ENCODE measurements at places on chromosomes 11 and 22. TPM values are rescaled to one million over a fixed set of nuclear protein-coding genes. Genes with fewer than 3 reads are reported as not detected.

The ADM2 gene
- total RNA-seq = 0.40 TPM

The ZP1 gene
- total RNA-seq = not detected

The ZBTB16 gene
- 10.0 TPM for total RNA-seq

The UVRAG gene
- total RNA-seq = 9.8 TPM

The DYNC2H1 gene
- 17.2 TPM for total RNA-seq

The SYT7 gene
- total RNA-seq = 0.93 TPM

The OR5J2 gene
- not detected for total RNA-seq

The PNPLA5 gene
- total RNA-seq = not detected

The ZBTB44 gene
- 37.0 TPM for total RNA-seq

The USH1C gene
- total RNA-seq = 0.22 TPM

The OR4D5 gene
- 0.04 TPM for total RNA-seq

The MMP13 gene
- total RNA-seq = 0.04 TPM

GRCh38 chr11:74490941-74491340, 2.6 kb downstream of the LIPT2 start:
- H3K27ac ChIP-seq = no peak overlapping the region
- H3K4me3 ChIP-seq = no peak overlapping the region
- H3K36me3 ChIP-seq = no peaks in the 10 kb centered on the region
- H3K27me3 ChIP-seq = no peaks in the 10 kb centered on the region
- DNase-seq = no peak

DNA sequence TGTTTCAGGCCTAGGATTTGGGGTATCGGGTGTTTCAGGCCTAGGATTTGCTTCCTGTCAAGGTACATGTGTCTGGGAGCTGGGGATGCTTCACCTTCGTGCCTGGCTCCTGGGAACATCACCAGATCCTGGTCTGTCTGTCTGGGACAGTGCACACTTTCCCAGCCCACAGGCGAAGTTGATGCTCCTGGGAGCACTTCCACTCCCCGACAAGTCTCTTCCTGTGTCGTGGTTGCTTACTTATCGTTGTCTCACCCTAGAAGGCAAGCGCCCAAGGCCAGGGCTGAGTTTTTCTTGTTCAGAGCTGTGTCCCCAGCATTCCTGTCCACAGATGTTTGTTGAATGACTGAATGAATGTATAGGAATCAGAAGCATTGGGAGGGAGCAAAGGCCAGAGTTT, 71.5 kb downstream of the LINC01488 start:
- no peak for DNase-seq
- H3K27me3 ChIP-seq = no peaks in the 10 kb centered on the region
- no peak overlapping the region for H3K4me3 ChIP-seq
- no peak overlapping the region for H3K27ac ChIP-seq

GRCh38 chr11:38594895-38595294, 1996.9 kb upstream of the RAG2 start:
- no peaks in the 10 kb centered on the region for H3K36me3 ChIP-seq
- no peaks in the 10 kb centered on the region for H3K4me1 ChIP-seq
- H3K27ac ChIP-seq = no peak overlapping the region
- no peaks in the 10 kb centered on the region for H3K27me3 ChIP-seq
- DNase-seq = no peak
- H3K4me3 ChIP-seq = no peak overlapping the region

DNA sequence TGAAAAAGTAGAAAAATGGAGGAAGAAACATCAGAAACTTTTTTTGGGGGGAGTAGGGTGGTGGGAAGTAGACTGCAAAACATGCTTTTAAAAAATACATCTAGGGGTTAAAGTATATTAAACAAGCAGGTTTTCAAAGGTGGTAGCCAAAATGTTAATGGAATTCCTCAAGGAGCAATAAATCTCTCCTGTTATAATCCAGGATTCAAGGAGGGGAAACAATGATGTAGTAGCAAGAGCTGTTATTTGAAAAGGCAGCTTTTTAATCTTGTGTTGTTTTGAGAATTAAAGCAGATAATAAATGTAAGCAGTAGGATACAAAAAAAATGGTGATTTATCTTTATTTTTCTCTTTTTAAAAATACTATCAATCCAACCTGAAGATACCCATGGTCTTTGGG, 736.5 kb upstream of the CCDC90B start:
- no peaks in the 10 kb centered on the region for H3K27me3 ChIP-seq
- no peak overlapping the region for H3K27ac ChIP-seq
- no peaks in the 10 kb centered on the region for H3K4me1 ChIP-seq
- DNase-seq = no peak
- no peaks in the 10 kb centered on the region for H3K36me3 ChIP-seq

DNA sequence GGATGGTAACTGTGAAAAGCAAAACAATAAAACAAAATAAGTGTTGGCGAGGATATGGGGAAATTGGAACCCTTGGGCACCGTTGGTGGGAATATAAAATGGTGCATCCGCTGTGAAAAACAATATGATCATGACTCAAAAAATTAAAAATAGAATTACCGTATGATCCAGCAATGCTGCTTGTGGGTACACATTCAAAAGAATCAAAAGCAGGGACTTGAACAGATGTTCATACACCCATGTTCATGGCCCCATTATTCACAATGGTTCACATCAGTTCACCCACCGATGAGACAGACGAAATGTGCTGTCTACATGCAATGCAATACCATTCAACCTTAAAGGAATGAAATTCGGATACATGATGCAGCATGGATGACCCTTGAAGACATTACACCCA, 1.2 kb upstream of the DERL3 start:
- peaks cover 20% of the 10 kb centered on the region for H3K36me3 ChIP-seq
- H3K4me3 ChIP-seq = no peak overlapping the region
- H3K27me3 ChIP-seq = peaks cover 3% of the 10 kb centered on the region
- DNase-seq = peak; percentile 5

DNA sequence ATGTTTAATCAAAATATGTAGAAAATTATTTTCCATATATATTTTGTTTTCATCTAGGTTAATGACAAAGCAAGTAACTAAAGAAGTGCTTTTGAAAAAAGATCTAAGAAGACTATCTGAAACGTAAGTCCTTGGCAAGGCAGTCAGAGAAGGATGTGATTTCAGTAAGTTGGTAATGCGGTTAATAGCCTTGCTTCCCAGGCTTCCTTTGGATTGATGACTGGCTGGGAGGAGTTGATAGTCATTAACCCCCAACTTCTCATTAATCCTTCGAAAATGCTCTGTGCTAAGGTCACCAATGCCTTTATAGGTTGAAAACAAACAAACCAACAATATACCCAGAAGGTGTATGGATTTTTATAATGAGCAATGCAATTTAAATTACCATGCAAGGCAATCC, 1326.5 kb downstream of the LRRC4C start:
- H3K4me1 ChIP-seq = no peaks in the 10 kb centered on the region
- no peak overlapping the region for H3K4me3 ChIP-seq
- no peaks in the 10 kb centered on the region for H3K36me3 ChIP-seq
- no peaks in the 10 kb centered on the region for H3K27me3 ChIP-seq

DNA sequence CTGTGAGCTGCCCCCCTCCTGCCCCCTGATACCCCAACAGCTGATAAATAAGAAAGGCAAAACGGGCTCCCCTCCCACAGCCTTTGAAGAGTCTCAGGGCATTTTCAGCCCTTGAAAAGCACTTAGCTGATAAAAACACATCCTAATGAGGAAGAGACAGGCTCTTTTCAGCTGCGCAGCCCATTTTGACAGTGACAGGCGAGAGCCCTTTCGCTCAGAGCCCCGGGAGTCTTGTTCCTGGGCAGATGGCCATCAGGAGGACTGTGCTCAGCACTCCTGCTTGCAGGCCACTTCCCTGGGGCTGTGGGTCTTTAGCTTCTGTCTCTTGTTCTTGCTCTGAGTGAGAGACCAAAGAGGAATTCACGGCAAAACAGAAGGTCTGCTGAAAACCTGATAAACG, 757.2 kb downstream of the BRD1 start:
- H3K4me1 ChIP-seq = no peaks in the 10 kb centered on the region
- DNase-seq = no peak
- no peak overlapping the region for H3K27ac ChIP-seq
- peaks cover 3% of the 10 kb centered on the region for H3K27me3 ChIP-seq

- H3K36me3 ChIP-seq = no peaks in the 10 kb centered on the region
- H3K27me3 ChIP-seq = no peaks in the 10 kb centered on the region
- no peak for DNase-seq
- no peak overlapping the region for H3K27ac ChIP-seq
- no peak overlapping the region for H3K4me3 ChIP-seq
- no peaks in the 10 kb centered on the region for H3K4me1 ChIP-seq
Observed at GRCh38 chr11:101346591-101346990, 217.0 kb upstream of the PGR start.

- peaks cover 30% of the 10 kb centered on the region for H3K4me1 ChIP-seq
- peak overlapping the region; percentile 81 for H3K27ac ChIP-seq
- H3K27me3 ChIP-seq = no peaks in the 10 kb centered on the region
Observed at GRCh38 chr11:76578654-76579055, 91.9 kb downstream of the LRRC32 start.

DNA sequence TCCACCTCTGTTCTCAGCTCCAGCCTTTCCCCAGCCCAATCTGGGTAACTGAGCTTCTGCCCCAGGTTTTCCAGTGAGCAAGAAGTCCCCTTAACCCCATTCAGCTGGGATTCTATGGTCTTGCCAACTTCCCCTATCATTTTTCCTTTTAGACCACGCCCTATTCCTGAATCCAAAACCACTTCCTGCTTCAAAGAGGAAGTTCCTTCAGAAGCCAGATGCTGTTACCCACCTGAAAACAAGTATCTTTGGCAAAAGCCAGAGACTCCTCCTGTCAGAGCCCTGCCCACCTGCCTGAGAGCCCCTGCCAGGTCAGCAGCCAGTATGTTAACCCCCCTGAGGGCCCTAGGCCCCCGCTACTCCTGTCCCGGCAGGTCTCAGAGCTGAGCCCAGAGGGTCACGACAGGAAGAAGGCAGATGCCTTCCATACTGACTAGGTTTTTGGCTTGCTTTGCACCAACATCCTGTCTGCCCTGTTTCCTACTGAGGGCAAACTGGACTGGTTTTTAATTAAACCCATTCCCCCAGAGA, 20.3 kb upstream of the MICAL2 start:
- peaks cover 62% of the 10 kb centered on the region for H3K4me1 ChIP-seq
- H3K36me3 ChIP-seq = no peaks in the 10 kb centered on the region
- no peaks in the 10 kb centered on the region for H3K27me3 ChIP-seq
- no peak overlapping the region for H3K27ac ChIP-seq
- no peak overlapping the region for H3K4me3 ChIP-seq

- H3K4me1 ChIP-seq = no peaks in the 10 kb centered on the region
- no peak overlapping the region for H3K4me3 ChIP-seq
- no peak for DNase-seq
- H3K27ac ChIP-seq = no peak overlapping the region
Observed at GRCh38 chr22:34490886-34491285, 570.6 kb upstream of the LARGE1 start.

GRCh38 chr22:49024775-49025440, 802.8 kb downstream of the BRD1 start:
- H3K4me1 ChIP-seq = no peaks in the 10 kb centered on the region
- no peaks in the 10 kb centered on the region for H3K36me3 ChIP-seq
- no peak overlapping the region for H3K4me3 ChIP-seq
- peaks cover 10% of the 10 kb centered on the region for H3K27me3 ChIP-seq
- no peak overlapping the region for H3K27ac ChIP-seq
- no peak for DNase-seq

- no peaks in the 10 kb centered on the region for H3K27me3 ChIP-seq
- H3K27ac ChIP-seq = no peak overlapping the region
- no peaks in the 10 kb centered on the region for H3K4me1 ChIP-seq
- peaks cover 6% of the 10 kb centered on the region for H3K36me3 ChIP-seq
Observed at GRCh38 chr11:78699609-78700135, 125.0 kb upstream of the NARS2 start.

DNA sequence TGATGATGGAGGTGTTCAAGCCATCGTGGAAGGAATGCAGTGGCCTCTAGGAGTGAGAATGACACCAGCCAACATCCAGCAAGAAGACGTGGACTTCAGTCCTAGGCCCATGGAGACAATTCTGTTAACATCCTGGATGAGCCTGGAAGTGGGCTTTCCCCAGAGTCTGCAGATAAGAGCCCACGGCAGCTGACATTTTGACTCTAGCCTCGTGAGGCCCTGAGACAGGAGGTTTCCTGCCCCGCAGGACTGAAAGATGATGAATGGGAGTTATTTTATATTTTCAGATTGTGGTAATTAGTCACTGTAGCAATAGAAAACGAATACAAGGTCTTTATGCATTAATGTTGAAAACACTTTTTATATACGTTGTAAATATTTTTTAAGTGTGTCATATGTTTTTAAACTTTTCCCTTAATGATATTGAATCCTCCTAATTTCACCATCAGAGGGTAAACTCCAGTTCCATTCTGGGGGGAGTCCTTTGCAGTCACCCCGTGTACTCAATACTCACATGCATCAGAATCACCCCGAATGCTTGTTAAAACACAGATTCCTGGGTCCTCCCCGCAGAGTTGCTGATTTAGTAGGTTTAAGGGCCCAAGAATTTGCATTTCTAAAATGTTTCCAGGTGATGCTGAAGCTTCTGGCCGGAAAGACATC, 570 bp upstream of the TPCN2 start:
- DNase-seq = no peak
- H3K4me1 ChIP-seq = peaks cover 28% of the 10 kb centered on the region
- H3K27ac ChIP-seq = peak overlapping the region; percentile 37
- no peaks in the 10 kb centered on the region for H3K27me3 ChIP-seq
- peak overlapping the region; percentile 76 for H3K4me3 ChIP-seq
- H3K36me3 ChIP-seq = peaks cover 3% of the 10 kb centered on the region

GRCh38 chr22:27420817-27421361, 380.7 kb downstream of the MN1 start:
- H3K36me3 ChIP-seq = no peaks in the 10 kb centered on the region
- H3K4me1 ChIP-seq = peaks cover 28% of the 10 kb centered on the region
- no peak overlapping the region for H3K4me3 ChIP-seq
- DNase-seq = peak; percentile 96
- H3K27ac ChIP-seq = peak overlapping the region; percentile 80

GRCh38 chr11:2302306-2302895, 588 bp downstream of the TSPAN32 start:
- no peaks in the 10 kb centered on the region for H3K27me3 ChIP-seq
- no peaks in the 10 kb centered on the region for H3K36me3 ChIP-seq
- peak overlapping the region; percentile 4 for H3K4me3 ChIP-seq
- peaks cover 65% of the 10 kb centered on the region for H3K4me1 ChIP-seq

- H3K27ac ChIP-seq = no peak overlapping the region
- DNase-seq = peak; percentile 85
- H3K27me3 ChIP-seq = peaks cover 2% of the 10 kb centered on the region
- H3K4me1 ChIP-seq = no peaks in the 10 kb centered on the region
- H3K4me3 ChIP-seq = no peak overlapping the region
Observed at GRCh38 chr11:115324581-115325432, 179.4 kb downstream of the CADM1 start.

GRCh38 chr11:96207459-96208449, 135.2 kb downstream of the MAML2 start:
- no peaks in the 10 kb centered on the region for H3K36me3 ChIP-seq
- peak overlapping the region; percentile 87 for H3K27ac ChIP-seq
- no peaks in the 10 kb centered on the region for H3K27me3 ChIP-seq

DNA sequence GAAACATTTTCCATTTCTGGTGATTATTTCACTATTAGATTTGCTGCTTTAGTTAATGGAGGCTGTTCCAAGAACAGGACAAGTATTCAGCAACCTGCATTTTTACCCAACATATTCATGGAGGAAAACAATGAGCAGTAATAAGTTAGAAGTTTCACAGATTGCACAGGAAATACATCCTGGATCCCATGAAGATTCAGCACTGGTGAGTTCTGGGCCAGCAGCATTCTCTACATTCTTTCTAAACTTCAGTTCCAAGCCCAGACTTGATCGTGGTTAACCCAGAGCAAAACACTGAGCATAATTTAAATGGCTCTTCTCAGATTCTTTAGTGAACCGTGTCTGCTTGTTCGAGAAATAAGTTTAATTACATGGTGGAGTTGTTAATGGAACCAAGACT, 3.8 kb downstream of the FJX1 start:
- peak; percentile 51 for DNase-seq
- no peak overlapping the region for H3K27ac ChIP-seq
- peaks cover 25% of the 10 kb centered on the region for H3K4me1 ChIP-seq
- peaks cover 24% of the 10 kb centered on the region for H3K27me3 ChIP-seq
- no peaks in the 10 kb centered on the region for H3K36me3 ChIP-seq
- no peak overlapping the region for H3K4me3 ChIP-seq

Measured in muscle of leg (tissue), 16 donors.